Choroid plexus epithelial cell (primary cell): ENCODE measurements at places on chromosomes 11 and 22.

DNA sequence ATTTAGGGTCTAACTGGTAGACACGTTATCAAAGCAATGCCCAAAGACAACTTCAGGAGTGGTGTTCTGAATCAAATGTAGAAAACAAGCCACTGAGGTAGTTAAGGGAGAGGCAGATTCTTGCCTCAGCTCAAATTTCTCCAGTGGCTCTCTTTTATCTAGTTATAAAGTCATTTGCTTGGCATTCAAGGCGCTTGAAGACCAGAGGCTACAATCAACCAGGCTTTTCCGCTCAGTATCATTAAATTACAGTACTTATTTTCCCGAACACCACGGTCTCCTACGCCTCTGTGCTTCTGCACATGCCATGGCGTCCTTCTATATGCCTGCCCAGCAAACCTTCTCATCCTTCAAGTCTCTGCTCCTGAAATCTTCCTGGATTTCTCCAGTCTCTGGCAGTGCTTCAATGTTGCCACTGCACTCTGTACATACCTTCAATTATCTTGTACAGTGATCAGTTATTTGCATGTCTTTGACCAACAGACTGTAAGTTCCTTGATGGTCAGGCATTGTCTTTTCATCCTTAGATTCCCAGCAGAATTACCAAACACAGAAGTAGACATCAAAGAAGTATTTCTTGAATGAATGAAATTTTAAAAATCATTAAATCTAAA, 1.4 kb downstream of the POGLUT3 start:
- peak; percentile 13 for DNase-seq

- DNase-seq, result no peak
Observed at GRCh38 chr22:49954991-49955580, 5.5 kb upstream of the PIM3 start.

DNA sequence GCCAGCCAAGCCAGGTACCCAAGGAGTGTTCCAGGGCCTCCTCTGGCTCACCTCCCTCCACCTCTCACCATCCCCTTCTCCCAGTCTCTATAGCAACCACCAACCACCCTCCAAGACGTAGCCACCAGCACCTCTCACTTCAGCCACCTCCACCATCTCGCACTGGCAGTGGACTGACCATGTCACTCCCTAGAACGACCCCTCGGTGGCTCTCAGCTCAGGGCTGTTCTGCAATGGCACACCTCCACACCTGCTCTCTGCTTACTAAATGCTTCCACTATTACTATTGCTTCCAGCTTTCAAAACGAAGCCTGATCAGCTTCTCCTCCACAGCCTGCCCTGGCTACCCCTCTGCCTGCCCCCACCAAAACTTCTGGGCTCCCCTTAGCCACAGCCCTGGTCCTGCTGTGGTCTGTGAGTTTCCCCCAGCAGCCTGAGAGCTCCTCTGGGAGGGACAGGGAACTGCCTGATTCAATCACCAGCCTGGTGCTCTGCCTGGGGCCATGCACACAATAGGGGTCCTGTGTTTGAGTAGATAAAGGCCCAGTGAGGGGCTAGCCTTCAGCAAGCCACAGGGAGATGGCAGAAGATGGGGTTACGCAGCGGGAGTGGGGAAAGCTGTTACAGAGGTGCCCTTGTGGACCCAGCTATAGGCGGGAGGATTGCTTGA, 17.5 kb upstream of the CBX7 start:
- DNase-seq, result no peak

- peak; percentile 73 for DNase-seq
Observed at GRCh38 chr11:84384731-84385130, 1098.6 kb upstream of the CCDC90B start.

DNA sequence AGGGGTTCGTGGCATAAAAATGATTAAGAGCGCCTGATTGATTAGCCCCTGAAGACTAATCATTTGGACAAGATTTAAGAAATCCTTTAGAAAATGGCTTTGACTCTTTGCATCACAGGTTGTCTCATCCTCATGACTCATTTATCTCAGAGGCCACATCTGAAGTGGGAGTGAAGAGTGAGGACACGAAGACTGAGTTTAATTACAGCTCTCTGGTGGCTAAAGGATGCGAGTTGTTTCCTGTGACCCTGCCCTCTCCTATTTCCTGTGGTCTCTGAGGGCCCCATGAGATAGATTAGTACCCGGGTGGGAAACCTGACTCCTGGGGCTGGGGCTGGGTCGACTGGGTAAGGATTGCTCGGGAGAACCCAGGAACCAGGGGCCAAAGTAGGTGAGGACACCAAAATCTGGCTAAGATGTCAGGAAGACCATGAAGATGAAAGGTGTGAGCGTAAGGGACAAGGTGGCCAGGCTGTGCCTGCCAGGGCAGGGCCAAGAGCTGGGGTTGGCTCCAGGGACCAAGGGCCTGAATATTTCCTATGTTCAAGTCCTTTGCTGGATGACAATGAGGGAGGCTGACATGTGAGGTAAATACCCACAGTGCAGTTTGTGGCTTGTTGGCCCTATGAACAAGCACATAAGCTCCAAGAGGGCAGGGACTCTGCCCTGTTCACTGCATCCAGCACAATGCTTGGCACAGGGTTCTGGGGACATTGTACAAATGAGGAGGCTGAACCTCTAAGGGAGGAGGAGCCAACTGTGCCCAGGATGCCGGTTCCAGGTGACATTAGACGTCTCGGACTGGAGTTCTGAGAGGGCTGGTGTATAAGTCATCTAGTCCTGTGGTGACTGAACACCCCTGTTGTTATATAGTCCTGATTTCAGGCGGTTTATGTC, 3.6 kb downstream of the OTOG start:
- DNase-seq, result no peak

- no peak for DNase-seq
Observed at GRCh38 chr11:123597859-123598258, 56.6 kb downstream of the SCN3B start.

GRCh38 chr11:110728883-110729282, 16.6 kb upstream of the ARHGAP20 start:
- DNase-seq, result peak; percentile 25

DNA sequence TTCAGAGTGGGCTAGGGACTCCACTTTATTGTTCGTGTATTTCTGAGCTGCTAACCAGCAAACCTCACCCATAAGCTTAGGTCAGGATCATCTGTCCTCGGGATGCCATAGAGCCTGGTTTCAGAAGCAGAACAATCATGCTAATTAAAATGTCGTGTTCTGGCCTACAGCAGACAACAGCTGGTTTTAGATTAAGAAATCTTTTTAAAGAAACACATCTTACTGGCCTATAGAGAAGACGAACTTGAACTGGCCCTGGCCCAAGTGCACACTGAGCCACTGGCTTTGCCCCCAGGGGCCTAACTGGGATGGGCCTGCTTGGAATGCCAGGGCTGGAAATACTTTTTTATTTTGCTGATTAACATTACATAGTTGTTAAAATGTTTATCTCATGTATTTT, 63.2 kb downstream of the ALX4 start:
- DNase-seq, result peak; percentile 65

DNA sequence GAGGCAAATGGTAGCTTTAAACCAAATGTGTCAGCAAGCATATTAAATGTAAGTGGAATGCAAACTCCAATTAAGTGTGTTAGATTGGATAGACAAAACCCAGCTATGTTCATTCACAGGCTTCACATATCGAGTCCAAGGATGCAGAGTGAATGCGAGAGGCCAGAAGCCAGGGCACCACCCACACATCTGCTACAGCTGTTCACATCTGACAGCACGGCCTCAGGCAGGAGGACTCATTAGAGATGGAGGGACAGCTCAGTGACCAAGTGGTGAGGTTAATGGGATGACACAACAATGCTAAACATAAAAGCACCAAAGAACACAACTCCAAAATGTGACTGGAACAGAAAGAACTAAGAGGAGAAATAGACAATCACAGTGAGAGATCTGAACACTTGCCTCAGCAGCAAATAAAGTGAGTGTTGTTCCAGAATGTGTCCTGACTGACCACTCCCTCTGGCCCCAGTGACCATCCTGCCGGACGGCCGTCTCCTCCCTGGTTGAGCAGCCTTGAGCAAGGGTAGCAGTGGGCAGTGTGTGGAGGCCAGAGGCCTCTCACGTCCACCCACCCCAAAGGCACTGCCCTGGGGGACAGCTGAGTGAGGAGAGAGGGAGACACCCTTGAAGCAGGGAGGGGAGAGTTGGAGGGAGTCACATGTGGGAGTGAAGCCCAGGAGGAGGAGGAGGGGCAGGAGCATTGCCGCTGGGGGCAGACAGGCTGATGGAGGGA, 23.8 kb downstream of the ALG12 start:
- no peak for DNase-seq

DNA sequence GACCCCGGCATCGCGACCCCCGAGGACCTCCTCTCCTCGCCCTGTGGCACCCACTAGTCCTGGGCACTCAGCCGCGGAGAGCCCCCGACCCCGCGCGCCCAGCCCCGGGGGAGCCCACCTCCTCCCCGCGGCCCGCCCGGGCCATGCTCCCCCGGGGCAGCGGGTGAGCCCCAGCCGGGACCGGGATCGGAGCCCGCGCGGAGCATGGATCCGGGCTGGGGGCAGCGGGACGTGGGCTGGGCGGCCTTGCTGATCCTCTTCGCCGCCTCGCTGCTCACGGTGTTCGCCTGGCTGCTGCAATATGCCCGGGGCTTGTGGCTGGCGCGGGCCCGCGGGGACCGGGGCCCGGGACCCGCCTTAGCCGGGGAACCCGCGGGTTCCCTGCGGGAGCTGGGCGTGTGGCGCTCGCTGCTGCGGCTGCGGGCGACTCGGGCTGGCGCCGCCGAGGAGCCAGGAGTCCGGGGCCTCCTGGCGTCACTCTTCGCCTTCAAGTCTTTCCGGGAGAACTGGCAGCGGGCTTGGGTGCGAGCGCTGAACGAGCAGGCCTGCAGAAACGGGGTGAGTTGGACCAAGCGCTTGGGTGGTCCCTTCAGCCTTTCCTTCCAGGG, 498 bp downstream of the C2CD2L start:
- no peak for DNase-seq
